ENCODE measurements at places on chromosomes 11 and 22. TPM values are rescaled to one million over a fixed set of nuclear protein-coding genes. Genes with fewer than 3 reads are reported as not detected.

- no peak for DNase-seq
Observed at GRCh38 chr11:108790501-108791299, 125.8 kb downstream of the DDX10 start.

GRCh38 chr22:45642986-45643385, 28.6 kb upstream of the ATXN10 start:
- no peak for DNase-seq

DNA sequence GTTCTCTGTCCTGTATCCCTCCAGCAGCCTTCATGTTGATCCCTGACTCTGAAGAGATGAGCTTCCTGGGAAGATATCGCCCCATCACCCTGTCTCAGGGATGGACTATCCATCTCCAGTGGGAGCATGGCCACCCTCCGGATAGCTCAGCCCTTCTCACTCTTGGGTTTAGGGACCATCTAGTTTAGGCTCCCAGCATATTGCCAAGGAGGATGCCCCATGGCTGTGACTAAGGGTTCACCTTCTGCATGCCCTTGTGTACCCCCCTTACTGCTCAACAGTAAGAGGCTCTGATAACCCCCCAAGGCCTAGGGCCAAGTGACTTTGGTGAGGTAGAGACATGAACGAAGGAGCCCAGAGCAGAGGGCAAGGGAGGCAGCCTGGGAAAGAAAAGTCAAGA, 1.3 kb downstream of the TMPRSS13 start:
- DNase-seq, result no peak

Gene CFAP300
- total RNA-seq, result not detected

DNA sequence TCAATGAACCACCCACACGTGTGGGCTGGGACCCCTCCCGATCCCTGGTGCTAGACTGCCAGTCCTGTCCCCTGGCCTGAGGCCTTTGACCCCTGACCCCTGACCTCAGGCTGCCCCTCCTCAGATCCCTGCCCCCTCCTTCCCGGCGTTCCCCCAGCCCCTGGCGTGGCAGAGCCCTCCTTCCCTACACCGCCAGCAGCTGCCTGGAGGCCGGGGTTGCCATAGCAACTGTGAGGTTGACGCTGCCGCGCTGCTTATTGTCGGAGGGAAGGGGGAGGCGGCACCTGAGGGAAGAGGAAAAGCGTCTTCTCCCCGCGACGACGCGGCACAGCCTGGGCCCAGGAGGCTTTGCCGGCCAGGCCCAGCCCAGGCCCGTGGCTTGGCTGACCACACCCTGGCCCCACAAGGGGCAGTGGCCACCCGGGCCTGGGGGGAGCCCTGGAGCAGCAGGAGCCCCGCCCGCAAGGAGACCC, 32.6 kb downstream of the SHANK3 start:
- peak; percentile 76 for DNase-seq

Gene GNG3
- total RNA-seq, result not detected

Gene POU2AF3
- total RNA-seq, result not detected

GRCh38 chr11:12900496-12900895, 108.6 kb upstream of the RASSF10 start:
- DNase-seq, result peak; percentile 83

DNA sequence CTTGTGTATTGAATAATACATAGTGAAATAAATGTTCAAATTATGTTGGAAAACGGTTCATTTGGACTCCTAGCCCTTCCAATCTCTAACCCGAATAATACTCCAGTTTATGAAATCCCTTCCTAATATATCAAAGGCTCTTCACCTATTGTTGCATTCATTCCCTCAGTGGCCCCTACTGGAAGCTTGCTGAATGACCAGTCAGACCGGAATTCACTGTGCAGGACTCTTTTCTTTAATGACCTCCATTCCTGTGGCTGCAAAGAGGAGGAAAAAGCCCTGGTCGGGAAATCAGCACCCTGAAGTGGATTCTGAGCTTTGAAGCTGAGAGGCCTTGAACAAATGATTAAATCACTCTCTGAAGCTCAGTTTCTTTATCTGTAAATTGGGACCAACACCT, 19.1 kb upstream of the RCN1 start:
- peak; percentile 65 for DNase-seq

DNA sequence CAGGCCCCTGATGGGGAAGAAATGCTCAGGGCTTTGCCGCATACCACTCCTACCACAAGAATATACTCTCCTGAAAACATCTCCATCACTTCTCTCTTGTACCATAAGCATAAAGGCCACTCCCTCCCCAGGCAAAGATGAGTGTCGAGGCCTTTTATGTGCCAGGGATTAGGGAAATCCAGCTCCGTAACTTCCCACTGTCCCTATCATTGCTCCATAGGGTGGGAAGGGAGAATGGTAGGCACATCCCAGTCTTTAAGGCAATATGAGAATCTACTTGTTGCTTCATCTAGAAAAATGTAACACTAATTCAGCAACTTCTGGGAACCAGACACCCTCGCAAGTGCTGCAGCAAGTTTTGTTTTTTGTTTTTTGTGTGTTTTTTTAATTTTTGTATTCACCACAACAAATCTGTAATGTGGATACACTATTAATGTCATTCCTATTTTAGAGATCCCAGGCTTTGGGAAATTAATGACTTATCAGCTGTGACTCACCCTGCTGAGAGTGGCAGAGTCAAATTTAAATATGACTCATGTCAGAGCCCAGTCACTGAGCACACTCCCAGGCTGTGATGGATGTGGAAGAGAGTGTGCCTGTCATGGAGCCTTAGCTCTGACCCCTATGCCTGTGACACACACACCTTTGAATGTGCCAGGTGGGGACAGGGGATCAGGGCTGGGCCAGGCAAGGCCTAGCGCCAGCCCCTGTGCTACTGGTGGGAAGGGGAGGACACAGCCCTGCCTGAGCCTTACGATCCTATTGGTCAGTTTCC, 23.4 kb downstream of the PANX1 start:
- DNase-seq, result peak; percentile 81

Gene PGA3
- not detected for total RNA-seq

Gene ZP1
- total RNA-seq, result not detected

DNA sequence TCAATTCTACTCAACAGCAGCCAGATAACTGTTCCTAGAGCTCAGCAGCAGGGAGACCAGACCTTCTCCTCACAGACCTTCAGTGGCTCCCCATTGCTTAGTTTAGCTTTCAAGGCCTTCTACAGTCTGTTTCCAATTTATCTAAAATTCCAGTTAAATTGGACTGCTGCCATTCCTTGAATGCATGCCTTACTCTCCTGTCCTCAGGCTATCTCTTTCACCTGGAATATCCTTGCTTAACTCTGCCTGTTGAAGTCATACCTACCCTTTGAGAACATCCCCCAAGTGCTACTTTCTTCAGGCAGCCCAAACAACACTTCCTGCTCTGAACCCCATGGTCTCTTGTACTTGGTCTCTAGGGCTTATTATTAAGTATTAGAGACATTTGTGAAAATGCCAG, 120.7 kb upstream of the TENM4 start:
- DNase-seq, result no peak

DNA sequence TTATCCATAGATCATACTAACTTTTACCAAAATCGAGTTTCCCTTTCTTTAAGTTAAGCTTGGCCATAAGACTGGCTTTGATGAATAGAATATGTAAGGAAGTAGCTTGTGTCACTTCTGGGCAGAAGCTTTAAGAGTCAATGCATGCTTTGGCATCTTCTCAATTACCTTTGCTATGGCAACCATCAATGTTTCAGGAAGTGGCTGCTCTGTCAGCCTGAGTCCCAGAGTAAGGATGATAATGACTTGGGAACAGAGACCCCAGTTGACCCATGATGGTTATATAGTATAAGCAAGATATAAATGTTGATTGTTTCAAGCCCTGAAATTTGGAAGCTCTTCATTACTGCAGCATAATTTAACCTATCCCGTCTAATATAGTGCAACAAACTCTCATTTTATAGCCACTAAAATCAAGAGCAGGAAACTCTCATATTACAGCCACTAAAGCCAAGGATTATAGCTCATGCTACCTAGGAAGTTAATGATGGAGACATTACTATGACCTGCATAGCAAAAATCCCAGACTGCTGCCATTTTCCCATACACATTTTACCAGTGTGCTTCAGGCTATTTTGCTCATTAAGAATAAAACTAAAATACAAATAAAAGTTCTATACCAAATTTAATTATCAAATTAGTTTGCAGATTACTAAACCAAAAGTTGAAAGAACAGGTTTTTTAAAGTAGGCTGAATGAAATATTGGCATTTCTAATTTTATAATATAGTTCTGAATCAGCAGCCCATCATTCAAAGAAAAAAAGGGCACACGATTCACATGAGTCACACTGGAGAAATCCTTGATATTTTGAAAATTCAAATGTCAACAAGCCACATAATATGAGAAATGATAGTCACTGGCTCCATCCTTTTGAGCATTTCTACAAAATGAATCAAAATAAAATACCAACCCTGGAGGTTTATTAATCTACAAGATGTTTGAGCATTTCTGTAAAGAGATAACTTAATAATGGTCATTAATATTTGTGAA, 23.8 kb downstream of the FSHB start:
- no peak for DNase-seq

Gene OR51E1
- total RNA-seq, result not detected

DNA sequence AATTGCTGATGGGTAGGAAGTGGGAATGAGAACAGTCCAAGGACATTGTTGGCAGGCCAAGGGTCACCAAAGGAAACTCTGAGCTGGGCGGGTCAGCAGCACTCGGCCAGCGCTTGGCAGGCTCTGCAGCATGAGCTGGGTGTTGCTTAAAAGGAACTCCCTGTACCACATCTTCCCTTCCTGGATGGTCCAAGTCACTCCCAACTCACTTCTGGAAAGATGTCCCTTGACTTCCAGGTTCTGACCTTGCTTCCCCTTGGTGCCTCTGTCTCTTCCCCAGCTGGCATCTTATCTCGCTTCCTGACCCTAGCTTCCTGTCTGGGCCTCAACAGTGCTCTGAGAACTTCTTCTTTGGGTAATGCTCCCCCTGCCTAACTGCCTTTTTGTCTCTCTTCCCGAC, 24.8 kb upstream of the SWAP70 start:
- DNase-seq, result peak; percentile 32

DNA sequence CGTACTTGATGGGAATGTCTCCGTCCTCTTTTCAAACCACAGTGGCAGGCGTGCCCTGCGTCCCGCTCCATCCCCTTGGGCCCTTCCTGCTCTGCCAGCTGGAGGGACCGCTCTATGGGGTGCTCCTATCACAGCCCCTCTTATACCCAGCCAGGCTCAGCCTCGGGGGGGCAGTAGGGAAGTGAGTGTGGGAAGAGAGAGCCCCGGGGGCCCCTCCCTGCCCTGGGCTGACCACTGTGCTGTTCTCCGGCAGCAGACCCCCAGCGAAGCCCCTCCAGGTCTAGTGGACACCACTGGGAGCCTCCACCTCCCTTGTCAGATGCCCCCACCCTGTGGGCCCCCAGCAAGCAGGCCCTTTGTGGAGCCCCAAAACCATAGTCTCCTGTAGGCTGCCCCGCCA, 572.5 kb downstream of the BRD1 start:
- DNase-seq, result no peak

GRCh38 chr22:44889255-44889878, 120.4 kb downstream of the PHF21B start:
- no peak for DNase-seq

Gene XRRA1
- total RNA-seq, result 8.2 TPM

GRCh38 chr11:208917-209260, 1.4 kb downstream of the RIC8A start:
- peak; percentile 16 for DNase-seq

DNA sequence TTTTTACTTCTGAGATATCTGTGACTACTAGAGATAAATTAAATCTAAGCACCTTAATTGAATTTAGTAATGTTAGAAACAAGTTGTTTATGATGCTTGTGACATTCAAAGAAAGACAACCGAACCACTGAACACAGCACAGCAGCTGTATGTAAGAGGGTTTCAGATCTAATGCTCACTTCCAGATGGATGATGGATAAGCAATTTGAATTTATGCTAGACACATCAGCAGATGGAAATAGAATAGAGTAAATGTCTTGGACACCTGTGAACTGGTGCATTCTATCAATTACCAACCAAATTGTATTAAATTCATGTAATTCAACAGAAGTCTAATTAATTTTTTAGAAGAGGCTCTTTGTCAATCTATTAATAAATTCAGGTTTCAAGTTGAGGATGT, 306.3 kb downstream of the CNTN5 start:
- no peak for DNase-seq

Gene KRTAP5-9
- not detected for total RNA-seq
